ENCODE measurements at places on chromosomes 11 and 22.
A peak's percentile ranks its signal among the peaks of the same experiment; 100 is the strongest.

GRCh38 chr22:44666207-44666585, 35.8 kb upstream of the PRR5 start:
- DNase-seq = no peak

DNA sequence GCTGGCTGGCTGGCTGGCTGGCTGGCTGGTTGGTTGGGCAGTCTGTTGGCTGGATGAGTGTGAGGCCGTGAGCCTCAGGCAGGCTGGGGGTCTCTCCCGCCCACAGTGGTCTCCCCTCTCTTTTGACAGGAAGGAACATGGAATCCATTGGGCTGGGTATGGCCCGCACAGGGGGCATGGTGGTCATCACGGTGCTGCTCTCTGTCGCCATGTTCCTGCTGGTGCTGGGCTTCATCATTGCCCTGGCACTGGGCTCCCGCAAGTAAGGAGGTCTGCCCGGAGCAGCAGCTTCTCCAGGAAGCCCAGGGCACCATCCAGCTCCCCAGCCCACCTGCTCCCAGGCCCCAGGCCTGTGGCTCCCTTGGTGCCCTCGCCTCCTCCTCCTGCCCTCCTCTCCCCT, 1.9 kb downstream of the UPK2 start:
- no peak for DNase-seq

DNA sequence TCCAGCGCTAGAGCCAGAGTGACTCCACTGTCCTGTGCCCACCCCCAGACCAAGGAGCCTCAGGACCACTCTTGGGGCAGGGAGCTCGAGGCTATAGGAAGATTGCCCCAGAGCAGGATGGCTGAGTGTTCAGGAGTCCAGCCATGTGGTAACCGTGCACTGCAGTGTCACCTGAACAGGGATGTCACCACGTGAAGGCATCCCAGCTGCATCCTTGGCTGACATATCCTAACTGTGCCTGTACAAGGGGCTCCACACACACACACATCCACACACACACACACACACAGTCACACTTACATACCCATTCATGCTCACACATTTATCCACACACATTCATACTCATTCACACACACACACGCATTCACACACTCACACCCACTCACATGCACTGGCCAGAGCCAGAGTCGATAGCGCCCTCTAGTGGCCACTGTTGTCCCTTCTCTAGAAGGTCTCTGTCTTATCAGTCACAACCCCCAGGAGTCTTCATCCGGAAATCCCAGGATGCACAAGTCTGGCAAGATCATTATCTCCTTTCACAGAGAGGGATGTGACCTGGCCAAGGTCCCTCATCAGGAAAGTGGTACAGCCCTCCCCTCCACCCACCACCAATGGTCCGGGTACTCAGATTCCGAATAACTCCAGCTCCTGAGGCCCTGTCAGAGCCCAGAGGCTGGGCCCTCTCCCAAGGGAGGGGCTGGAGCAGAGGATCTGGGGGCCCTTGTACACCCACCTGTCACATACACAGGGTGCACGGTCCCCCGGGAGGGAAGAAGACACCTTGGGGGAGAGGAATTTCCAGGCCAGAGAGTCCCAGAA, 55.1 kb downstream of the IGLL5 start:
- peak; percentile 51 for DNase-seq

GRCh38 chr11:124807660-124808270, 7.6 kb upstream of the MSANTD2 start:
- no peak for DNase-seq

DNA sequence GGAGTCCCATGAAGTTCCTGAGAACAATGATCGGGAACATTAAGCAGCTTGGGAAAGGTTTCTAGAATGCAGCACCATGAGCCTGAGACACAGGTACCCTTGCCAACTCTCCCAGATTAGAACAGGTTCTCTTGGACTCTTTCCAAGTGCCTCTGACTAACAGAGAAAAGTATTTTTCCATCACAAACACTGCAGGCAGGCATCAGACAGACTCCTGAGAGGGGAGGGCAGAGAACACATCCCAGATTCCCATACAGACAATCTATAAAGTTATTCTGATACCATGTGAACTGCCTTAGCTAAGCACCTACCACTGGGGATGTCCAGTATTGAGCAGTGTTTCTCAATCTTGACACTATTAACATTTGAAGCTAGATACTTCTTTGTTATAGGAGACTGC, 27.3 kb downstream of the SERGEF start:
- DNase-seq = no peak

- no peak for DNase-seq
Measured at GRCh38 chr11:123427405-123427804, 2.7 kb upstream of the GRAMD1B start.

- no peak for DNase-seq
Measured at GRCh38 chr11:9884601-9885000, 220.7 kb downstream of the SWAP70 start.

- no peak for DNase-seq
Measured at GRCh38 chr11:42595876-42596275, 715.9 kb upstream of the API5 start.

DNA sequence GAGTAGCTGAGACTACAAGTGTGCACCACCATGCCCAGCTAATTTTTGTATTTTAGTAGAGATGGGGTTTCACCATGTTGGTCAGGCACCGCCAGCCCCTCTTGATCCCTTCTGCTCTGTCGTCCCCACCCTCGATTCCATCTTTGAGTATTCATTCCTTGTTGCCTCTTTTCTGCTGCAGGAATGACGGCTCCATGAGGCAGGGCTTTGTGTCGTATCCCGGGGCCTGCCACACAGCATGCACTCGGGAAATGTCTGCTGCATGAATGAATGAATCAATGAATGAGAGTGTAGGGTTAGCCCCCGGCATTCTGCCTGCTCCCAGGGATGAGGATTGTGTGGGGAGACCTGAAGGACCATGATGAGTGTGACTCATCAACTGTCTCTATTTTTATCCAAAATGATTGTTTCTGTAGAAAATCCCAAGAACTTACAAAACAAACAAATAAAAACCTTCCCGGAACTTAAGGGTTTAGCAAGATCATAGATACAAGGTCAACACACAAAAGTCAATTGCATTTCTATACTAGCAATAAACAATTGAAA, 54.6 kb upstream of the SLC22A12 start:
- DNase-seq = no peak

- DNase-seq = no peak
Measured at GRCh38 chr11:118050208-118050891, 26.5 kb upstream of the TMPRSS4 start.

GRCh38 chr11:70608568-70609470, 210.5 kb downstream of the CTTN start:
- DNase-seq = peak; percentile 24

- no peak for DNase-seq
Measured at GRCh38 chr22:24926849-24927579, 19.5 kb downstream of the LHFPL7 start.

- DNase-seq = no peak
Measured at GRCh38 chr11:69121021-69121420, 34.7 kb upstream of the SMIM38 start.

- DNase-seq = no peak
Measured at GRCh38 chr22:19832476-19833108, 22.1 kb downstream of the GNB1L start.

DNA sequence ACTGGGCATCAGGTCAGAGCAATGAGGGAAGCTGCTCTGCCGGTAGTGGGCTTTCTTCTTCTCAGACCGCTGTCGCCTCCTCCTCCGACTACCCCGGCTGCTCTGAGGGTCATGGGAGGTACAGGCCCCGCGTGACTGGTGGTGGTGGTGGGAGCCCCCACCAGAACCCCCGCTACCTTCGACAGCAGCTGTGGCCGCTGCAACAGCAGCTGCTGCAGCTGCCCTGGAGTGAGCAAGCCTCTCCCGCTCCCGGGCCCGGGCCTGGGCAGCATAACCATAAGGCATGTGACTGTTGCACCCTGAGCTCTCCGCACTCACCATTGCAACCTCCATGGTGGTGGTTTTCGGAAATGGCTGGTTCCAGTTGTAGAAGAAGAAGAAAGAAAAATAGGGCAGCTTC, 4.5 kb downstream of the KCNA4 start:
- DNase-seq = no peak

DNA sequence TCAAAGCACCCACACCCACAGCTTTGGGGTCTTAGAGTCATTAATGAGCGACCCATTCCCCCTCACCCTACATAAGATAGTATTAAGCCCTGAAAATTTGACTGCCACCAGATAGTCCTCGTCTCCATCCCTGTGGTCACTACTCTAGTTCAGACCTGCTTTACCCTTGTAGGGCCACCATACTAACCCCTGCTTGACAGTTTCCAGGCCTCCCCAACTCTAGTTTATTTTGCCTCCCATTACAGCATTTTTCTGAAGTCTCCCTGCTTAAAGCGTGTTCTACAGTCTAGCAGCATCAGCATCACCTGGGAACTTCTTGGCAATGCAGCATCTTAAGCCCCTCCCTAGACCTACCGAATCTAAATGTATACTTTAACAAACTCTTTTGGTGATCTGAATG, 192.4 kb downstream of the MAML2 start:
- no peak for DNase-seq
